ENCODE measurements at places on chromosomes 3 and 15.

GRCh38 chr3:10339376-10339955, 18.6 kb upstream of the SEC13 start:
- DNase-seq = no peak

DNA sequence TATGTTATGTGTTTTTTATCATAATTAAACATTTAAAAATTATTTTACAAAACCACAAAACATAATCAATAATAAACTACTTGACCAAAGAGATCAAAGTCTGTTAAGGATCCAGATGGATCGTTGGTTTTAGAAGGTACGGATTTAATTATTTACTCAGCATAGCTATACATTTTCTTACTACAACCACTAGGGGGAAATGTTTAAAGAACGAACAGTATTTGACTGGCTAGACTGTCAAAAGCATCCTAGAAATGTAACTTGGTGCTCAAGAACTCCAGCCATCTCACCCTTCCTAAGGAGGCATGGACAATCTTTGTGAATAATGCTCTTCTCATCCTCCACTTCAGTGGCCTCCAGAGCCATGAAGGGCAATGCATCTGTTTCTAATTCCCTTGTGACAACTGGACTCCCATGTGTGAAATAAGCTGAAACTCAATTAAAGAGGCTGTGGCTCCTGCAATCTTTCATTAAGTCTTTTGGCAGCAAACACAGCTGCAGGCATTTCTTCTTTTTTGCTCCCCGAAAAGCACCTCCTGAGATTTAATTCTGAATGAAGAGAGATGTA, 94.7 kb upstream of the TUSC7 start:
- no peak for DNase-seq

DNA sequence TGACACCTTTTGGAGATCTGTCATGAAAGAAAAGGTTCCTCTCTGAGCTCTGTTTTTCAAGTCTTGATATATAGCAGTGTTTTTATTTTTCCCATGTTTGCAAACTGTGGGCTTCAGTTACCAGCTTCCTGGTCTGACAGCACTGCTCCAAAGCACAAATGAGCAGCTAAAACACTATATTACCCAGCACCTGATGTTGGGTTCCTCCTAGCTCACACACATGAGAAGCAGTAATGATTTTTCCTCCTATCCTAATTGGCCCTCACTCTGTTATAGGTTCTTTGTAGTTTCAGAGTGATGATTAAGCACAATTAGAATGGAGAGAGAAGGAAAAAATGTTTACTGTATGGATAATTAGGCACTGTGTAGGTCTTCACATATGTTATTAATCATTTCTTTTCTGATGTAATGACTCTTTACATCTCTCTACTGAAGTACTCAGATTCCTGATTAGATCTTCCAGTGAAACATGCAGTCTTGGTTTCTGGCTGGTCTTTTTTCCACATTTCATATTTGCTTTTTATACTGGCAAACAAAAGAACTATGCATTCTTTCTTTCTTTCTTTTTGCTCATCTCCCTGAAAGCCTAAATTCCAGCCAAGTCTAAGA, 939.7 kb downstream of the NSUN3 start:
- no peak for DNase-seq

DNA sequence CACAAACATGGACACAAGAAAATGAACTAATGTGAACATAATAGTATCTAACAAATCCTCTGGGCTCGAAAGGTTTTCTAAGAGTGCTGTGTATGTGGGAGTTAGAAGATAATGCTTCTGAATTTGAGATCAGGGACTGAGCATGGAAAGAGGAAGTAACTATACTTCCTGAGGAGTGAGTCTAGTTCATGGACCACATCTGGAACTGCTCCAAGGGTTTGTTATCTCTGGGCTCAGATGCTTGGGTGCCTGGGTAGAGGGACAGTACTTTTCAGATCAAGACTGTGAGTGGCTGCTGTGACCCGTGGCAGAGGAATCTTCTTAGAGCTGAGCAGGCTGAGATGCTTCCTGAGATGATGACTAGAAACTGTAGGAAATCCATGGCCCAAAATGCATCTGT, 28.5 kb downstream of the TBC1D23 start:
- DNase-seq = no peak

- DNase-seq = no peak
Measured at GRCh38 chr3:23439080-23439479, 236.0 kb downstream of the UBE2E2 start.

DNA sequence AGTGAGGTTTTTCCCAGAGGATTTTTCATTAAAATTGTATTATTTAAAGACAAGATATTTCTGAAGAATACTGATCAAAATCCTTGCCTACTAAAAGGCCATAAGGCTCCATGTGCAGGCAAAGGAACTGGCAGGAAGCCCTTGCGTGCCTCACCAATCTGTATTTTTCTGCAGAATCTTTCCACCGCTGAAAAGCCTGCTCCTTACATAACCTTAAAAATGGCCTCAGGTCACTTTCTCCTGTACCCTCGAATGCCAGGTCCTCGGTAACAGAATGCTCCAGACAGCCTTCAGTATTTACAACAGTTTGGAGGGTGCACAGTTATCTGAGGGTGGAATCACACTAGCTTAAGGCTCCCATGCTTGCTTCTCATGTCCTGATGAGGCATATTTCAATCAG, 3.2 kb downstream of the MORC1 start:
- no peak for DNase-seq

GRCh38 chr3:156297582-156297981, 177.2 kb downstream of the KCNAB1 start:
- DNase-seq = no peak
